ENCODE measurements at places on chromosomes 5 and 9.

GRCh38 chr9:111916234-111916645, 19.6 kb downstream of the UGCG start:
- DNase-seq: no peak

- DNase-seq: no peak
Measured at GRCh38 chr5:26143259-26143658, 895.1 kb downstream of the CDH9 start.

DNA sequence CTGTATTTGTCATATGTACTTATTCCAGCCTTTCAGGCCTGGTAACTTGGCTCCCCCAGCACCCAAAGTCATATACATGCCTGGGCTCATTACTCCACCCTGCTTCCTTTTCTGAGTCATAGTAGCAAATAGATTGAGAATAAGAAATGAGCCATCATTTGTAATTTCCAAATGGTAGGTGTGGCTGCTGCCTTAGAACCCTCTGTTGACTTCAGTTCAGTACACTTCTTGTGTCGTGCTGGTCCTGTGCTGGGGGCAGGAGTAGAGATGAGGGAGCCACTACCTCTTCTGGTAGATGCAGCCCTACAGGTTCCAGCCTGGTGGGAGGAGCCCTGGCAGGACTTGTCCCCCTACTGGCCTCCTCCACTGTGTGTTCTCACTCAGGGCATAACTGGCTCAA, 11.1 kb downstream of the GM2A start:
- DNase-seq: no peak

- DNase-seq: no peak
Measured at GRCh38 chr5:89756955-89757354, 652.6 kb downstream of the CETN3 start.

DNA sequence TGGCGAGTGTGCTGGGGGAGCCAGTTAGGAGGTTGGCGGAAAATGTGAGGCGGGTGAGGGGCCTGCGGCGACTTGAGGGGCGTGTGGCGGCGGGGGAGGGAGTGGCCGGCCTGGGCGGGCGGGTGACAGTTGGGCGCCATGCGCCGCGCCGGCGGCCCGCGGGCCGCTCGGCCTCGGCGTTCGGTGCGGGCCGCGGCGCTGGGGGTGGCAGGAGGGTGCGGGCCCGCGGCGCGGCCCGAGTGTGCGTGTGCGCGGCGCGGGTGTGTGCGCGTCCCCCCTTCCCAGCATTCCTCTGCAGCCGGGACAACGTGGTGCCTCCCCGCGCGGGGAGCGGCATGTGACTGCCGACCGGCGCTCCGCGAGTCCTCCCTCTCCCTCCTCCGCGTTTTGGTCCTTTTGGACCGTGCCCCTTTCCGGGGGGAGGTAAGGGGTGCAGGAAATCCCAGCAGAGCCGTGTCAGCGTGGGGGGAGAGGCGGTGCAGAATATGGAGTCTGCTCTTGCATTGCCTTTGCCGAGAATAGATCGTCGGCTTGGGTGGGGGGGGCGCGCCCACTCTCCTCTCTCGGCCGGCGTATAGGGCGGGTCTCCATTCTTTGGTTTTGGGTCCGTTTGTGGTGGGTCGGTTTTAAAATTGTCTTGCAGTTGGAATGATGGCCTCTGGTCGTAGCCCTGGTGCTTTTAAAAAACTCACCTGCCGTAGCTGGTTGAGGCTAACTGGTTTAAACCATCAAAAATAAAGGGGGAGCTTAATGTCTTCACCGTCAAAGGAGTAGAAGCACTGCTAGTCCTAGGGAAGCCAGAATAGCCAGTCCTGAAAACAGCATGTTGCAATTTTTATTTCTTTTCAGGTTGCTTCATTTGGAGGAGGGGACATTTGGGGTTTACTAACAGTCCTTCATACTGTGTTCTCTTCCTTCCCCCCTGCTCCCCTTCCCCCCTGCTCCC, 2.0 kb downstream of the LARP1 start:
- DNase-seq: peak; percentile 63

GRCh38 chr9:104143550-104143910, 49.4 kb downstream of the SMC2 start:
- no peak for DNase-seq

GRCh38 chr5:103896593-103896992, 334.0 kb upstream of the NUDT12 start:
- DNase-seq: no peak

DNA sequence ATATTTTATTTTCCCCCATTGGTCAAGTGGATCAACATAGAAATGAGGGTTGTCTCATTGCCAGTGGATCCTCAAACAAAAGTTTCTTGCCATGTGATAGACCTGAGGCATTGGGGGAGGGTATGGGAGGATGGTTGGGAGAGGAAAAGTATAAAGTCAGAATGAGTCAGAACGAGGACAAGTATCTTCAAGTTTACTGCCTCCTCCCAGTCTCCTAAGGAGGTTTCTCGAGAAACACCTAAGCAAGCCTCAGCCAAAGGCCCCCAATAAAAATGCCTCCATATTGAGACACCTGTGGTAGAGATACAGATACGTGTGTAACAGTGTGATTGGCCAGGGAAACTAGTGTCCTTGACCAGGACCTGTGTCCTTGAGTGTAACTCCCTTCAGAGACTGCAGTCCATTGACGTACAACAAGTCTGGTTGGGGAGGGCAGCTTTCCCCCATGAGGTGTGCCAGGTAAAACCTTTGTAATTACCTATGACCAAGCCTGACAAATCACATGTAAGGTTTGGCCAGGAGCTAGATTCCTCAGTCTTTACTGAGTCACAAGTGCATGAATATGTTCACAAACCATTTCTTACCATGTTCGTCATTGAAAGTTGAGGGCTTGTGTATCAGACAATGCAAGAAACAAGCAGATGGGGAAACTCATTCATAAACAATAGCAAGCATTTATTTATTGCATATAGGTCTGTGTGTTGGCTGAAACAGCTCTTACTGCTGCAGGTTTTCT, 198.6 kb upstream of the SH3GL2 start:
- no peak for DNase-seq

GRCh38 chr9:135604437-135605237, 34.7 kb downstream of the GLT6D1 start:
- peak; percentile 85 for DNase-seq

GRCh38 chr5:73663161-73663859, 37.3 kb downstream of the ARHGEF28 start:
- DNase-seq: no peak

DNA sequence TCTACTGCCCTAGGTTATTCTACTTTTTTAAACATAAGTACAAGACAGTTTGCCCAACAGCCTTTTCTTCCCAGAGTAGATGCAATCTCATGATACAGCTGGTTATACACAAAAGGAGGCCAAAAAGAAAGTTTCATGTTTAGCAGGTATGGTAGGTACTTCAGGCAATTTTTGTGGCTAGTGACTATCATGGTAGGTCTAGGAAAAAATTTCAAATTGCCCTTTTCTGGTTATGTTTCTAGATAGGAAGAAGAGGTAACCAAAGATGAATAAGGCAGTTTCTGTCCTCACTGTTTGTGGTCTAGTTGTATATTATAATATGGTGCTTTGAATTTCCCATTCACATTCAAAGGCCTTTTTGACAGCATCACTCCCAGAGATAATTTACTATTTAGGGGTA, 19.7 kb downstream of the MEGF9 start:
- DNase-seq: no peak

DNA sequence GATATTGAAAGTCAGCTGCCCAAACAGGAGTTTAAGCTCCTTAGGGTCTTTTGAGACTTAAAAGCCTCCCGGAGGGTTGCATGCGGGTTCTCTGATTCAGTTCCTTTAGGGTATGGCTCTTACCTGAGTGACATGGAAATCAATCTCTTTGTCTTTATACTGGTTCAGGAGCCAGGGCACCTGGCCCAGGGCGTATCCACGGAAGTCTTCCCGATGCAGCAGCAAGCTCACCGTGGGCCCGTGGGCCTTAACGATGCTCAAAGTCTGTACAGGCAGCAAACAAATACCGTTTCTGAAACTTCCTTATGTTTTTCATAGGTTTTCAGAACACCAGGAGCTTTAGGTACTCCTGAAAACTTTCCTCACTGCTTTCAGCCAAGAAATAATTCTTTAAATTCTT, 13.2 kb downstream of the MROH2B start:
- no peak for DNase-seq

- DNase-seq: no peak
Measured at GRCh38 chr5:151320481-151320880, 16.9 kb upstream of the SLC36A3 start.

GRCh38 chr9:11233696-11234095, 620.9 kb upstream of the PTPRD start:
- no peak for DNase-seq

DNA sequence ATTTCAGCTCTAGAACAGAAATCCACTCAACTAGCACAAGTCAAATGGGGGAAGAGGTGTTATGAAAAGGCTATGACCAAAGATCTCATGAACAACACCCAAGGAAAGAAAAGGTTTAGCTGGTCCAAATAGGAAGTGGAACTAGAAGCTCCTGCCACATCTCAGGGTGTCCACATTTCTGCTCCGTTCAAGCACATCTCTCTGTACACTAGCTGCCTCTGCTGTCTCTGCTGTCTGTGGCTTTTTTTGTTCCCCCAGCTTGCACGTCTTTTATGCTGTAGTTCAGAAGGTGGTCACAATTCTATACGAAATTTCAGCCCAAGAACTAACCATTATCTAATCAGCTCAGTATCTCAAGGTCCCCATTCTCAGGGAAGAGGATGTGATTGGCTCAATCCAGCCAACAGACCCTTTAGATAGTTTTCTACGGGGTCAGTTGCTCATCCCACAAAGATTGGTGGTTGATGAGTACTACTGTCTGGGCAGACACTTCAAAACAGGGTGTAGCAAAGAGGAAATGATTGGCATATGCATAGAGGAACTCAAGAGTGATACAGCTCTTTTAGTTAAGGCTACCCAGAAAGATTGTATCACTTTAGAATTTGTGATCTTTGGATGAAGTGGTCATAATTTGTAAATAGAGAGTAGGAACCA, 44.0 kb downstream of the FANCC start:
- no peak for DNase-seq

DNA sequence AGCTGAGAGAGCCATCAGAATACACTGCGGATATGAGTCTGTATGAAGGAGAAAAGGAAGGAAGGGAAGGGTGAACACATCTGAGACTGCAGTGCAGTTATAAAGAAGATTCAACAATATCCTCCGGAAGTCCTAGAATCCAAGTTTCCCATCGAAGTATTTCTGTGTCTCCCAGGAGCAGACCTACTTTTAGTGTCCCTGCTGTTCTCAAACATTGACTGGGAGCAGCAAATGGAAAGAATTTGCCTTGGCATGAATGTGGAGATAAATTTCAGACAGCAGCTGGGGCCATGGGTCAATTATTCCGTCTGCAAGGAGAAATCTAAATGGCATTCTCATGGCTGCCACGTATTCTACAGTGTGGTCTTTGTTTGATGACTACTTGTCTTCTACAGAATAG, 478.1 kb upstream of the SMC2 start:
- no peak for DNase-seq

DNA sequence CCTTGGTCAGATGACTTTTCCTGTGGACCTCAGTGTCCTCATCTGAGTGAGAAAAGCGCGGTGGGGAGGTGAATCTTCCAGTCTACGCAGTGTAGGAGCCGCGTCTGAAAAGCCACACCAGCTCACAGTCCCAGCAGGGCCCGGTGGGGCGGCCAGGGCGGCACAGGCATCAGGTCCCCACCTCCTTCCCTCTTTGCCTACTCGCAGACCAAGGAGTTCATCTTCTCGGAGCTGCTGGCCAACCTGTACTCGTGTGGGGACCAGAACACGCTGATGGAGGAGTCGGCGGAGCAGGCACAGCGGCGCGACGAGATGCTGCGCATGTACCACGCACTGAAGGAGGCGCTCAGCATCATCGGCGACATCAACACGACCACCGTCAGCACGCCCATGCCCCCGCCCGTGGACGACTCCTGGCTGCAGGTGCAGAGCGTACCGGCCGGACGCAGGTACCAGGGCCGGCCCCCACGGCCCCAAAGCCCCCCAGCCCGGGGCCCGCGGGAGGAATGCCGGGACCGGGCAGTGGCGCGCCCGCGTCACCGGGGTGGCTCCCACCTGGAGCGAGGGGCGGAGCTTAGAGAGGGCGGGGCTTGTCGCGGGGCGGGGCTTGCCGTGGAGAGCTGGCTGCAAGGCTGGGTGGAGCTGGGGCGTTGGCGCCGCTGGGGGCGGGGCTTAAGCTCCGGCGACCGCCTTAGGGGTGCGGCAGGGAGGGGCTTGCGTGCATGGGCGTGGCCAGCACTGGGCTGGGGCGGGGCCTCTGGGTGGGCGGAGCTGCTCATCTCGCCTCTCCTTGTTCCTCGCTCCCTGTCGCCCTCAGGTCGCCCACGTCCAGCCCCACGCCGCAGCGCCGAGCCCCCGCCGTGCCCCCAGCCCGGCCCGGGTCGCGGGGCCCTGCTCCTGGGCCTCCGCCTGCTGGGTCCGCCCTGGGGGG, 25.6 kb downstream of the GOLGA2 start:
- DNase-seq: peak; percentile 44

DNA sequence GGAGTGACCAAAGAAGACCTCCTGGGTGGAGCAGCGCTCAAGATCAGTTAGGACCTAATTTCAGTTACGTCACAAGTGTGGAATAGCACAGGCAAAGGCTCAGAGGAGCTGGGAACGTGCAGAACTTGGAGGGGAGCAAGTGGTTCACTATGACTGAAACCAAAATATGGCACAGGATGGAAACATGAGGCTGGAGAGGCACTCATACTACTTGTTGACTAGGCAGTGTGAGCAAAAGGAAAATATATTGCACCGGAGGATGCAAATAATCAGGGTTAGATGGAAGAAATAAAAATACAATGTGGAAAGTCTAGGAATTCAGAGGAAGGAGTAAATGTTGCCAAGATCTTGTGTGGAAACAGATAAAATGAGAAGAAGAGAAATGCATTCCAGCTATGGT, 148.3 kb downstream of the DCP2 start:
- no peak for DNase-seq

- no peak for DNase-seq
Measured at GRCh38 chr5:178104492-178104891, 8.8 kb upstream of the N4BP3 start.
